Heart left ventricle (tissue), 16 donors: ENCODE measurements at places on chromosomes 12 and 14. TPM values are rescaled to one million over a fixed set of nuclear protein-coding genes. Genes with fewer than 3 reads are reported as not detected.

Gene FAIM2
- polyA plus RNA-seq, result 6.0 TPM

Gene FAM90A1
- 0.03 TPM for polyA plus RNA-seq

Gene SMCO2
- not detected for polyA plus RNA-seq

Gene PRPF40B
- 12.0 TPM for polyA plus RNA-seq

Gene P2RX2
- not detected for polyA plus RNA-seq

- no peak for DNase-seq
These were observed 283.6 kb downstream of the DPF3 start for GRCh38 chr14:72610096-72610830.

DNA sequence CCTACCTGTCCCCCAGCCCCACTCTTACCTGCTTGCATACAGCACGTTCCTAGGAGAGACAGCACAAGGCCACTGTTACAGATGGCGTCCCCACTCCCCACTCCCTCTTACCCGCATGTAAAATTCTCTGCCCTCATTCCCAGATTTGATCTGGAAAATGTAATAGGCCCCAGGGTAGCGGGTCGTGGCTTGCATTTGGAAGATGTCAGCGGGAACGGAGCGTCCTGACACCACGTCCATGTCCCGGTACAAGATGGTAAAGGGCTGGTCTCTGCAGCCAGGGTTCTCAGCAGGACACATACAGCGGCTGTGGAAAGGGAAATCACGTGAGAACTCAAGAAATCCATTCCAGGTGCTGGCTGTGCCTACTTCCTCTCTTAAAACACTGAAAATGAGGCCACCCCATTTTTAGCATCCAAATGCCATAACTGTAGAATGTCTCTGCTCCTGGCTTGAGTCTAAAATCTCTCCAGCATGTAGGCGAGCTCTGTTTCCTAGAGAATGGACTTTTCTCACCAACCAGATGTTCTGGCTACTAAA is 10.1 kb upstream of the TC2N start:
- no peak for DNase-seq

DNA sequence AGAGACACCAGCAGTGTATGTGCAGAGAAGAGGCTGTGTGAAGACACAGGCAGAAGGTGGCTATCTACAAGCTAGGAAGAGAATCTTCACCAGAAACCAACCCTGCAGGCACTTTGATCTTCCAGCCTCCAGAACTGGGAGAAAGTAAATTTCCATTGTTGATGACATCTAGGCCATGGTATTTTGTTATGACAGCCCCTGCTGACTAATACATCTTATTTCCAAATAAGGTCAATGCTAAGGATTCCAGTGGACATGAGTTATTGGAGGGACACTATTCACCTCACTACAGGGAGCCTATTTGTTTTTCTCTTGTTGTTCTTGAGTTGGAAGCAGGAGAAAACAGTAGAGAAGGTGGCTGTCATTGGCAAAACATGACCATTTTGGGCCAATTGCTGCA is 88.5 kb upstream of the RIN3 start:
- DNase-seq, result no peak

- DNase-seq, result peak; percentile 86
These were observed 6.3 kb upstream of the ITGB7 start for GRCh38 chr12:53213348-53213747.

DNA sequence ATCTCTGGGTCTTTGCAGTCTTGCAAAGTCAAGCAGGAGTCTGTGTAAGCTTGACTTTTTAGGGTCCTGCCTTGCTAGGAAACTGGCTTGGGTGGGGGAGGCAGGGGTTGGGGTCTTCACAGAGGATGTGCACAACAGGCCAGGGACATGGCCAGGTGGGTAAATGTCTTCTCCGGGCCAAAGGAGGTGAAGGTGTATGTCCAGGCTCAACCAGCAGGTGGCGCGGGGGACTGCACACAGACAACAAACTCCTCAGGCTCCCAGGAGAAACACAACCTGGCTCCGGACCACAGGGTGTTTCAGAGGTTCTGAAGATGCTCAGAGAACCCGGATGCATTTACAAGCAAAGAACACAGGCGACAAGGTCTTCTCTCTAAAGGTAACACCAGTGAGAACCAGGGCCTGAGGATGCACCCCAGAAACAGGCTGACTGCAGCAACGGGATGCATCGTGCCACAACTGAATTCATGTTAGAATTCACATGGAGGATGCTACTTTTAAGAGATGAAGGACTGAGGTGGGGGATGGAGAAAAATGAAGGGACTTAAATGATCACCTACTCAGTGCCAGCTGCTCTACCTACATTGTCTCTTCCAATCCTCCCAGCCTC is 56.0 kb downstream of the PLEKHG3 start:
- DNase-seq, result no peak

- no peak for DNase-seq
These were observed 108.2 kb upstream of the MED13L start for GRCh38 chr12:116385486-116386217.

DNA sequence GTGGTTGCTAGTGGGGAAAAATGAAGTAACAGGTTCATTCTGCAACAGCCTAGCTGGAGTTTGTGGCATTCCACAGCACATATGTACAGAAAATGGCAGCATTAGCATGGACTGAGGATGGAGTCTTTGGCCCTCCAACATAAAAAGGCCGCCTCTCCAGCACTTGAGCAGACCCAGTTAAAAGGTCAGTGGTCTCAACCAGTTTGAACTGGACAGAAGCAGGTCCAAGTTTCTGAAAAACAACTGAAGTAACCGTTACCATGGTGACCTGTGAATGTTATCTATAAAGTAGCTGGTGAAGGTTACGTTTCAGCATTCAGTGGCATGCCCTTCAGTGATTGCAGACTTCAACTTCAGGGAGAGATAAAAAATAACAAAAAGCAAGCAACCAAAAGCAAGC is 34.1 kb upstream of the OR10AD1 start:
- no peak for DNase-seq

- DNase-seq, result no peak
These were observed 1084.7 kb downstream of the SLC6A15 start for GRCh38 chr12:83827860-83828259.

DNA sequence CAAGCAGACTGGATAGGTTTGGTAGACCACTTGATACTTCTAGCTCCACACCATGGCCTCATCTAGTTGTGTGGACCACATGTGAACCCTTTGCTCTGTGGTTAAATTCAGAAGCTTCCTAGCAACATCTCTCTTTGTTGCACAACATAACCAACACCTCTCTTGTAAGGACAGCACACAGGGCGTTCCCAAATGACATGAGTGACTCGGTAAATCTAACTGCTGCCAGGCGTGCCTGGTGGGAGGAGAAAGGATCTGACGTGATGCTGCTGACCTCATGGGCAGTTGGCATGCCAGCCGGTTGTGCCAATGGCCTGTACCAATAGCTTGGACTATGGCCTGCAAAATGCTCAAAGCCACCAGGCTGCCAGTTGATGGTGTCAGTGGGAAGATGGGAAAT is 93.8 kb downstream of the CPSF2 start:
- DNase-seq, result no peak
